ENCODE measurements at places on chromosomes 1 and 21.

DNA sequence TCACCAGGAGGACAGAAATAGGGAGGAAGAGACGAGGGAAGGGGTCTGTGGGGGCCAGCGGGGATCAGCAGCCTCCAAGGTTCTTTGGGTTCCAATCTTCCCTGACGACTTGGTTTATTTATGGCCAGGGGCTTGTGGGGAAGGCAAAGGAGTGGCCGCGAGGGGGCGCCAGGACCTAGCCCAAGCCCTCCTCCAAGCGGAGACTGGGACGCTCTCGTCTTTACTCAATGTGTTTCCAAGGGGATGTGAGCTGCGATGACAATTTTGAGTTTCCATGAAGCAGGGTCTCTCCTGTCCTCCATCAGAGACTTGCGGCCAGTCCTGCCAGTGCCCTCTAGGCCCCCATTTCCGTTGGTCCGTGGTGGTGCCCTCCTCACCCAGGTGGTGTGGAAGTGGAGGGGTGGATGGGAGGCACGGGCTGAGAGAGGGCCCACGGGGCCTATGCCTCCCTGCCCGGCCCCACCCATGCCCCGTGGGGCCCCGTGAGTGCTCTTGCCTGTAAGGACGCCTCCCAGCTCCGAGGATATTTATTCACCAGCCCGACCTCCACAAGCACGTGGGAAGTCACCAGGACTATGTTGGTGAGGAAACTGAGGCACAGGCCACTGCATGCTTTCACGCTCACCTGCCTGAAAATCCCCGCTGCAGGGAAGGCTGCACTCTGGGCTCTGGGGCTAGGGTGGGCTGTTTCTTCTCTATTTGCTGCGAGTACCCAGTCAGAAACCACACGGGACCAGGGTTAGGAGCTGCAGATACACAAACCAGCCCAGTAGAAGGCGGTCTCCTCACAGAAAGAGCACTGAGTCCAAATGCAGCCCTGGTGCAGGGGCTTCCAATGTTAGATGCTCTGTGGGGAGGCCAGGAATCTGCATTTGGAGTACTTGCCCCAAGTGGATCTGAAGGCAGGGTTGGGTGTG is 26.5 kb downstream of the DMRTB1 start:
- peak; percentile 72 for DNase-seq

- peak; percentile 68 for DNase-seq
Observed at GRCh38 chr1:22976461-22977243, 4.0 kb upstream of the LACTBL1 start.

GRCh38 chr1:245411245-245412036 is 256.7 kb downstream of the KIF26B start:
- no peak for DNase-seq

DNA sequence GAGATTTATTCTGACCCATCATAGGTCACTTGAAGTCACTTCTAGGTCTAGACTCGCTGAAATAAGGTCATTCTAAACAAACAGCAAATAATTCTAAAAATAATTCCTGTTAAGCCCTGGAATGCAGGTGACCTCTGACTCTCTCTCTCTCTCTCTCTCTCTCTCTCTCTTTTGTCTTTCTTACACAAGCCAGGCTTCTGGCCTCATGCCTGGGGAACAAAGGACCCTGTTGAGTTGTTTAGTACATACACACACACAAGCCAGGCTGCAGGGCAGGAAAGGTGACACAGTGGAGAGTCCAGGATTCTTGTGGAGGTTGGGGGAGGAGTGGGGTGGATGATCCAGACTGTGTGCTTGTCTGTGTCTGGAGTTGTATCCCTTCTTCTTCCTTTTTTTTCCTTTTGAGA is 4.0 kb upstream of the MEX3A start:
- no peak for DNase-seq

DNA sequence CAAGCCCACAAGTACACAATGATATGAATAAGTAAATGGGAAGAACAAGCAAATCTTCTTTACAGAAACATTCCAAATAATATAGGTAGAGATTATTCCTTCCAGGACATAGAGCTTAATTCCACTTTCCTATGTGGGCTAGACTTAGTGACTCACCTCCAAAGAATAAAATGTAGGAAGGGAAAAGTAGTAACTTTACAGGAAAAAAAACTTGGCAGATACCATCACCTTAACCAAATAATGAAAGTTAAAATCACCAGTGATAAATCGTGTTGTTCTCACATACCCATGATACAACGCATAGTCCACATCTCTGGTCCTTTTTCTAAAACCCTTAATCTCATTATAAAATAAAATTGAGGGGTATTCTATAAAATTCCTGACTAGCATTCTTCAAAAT is 260.8 kb downstream of the SPATA17 start:
- no peak for DNase-seq

DNA sequence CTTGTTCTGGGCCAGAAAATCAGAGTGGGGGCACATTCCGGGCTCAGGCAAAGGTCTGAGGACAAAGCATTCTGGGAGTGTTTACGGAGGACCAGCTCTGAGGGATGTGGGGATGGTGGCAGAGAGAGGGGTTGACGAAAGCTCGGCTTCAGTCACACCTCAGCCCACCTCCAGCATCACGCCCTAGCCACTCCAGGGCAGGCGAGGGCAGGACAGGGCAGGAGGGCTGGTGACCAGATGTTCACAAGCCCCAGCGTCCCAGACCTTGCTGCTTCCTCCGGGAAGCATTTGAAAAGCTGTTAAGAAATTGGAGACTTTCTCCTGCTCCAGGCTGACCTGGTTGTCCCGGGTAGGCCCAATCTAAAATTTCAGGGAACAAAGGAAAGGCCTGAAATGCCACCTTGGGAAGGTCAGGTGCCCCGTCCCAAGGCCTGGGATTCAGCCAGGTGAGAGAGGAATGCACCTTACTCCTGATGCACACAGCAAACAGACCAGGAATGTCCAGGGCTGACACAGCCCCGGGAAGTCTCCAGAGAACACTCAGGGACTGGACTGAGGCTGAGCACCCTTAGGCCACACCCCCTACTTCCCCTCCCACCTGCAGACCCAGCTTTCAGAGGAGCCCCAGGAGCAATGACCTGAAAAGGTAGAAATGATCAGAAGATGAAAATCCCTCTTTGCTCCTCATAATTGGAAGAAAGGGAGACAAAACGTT is 71.9 kb upstream of the KLHDC7A start:
- no peak for DNase-seq

DNA sequence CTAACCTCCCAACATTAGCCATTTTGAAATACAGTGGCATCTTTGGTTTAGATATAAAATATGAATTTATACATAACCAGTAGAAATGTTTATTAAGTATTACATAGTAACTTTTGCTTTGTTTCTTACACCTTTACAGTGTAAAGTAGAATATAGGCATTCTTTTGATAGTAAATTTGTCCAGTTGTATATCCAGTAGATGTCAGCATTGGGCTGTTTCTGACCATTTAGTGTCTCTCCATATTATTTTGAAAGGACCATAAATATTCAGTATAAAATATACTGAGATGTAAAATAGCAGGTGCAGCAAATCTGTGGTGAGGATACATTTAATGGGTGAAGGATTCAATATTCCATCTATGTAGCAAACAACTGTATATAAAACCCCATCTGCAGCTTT is 115.8 kb upstream of the ZRANB2 start:
- DNase-seq: no peak

- no peak for DNase-seq
Observed at GRCh38 chr1:223549740-223550139, 115.8 kb downstream of the CAPN8 start.

- peak; percentile 16 for DNase-seq
Observed at GRCh38 chr1:108669679-108670078, 8.8 kb upstream of the HENMT1 start.

DNA sequence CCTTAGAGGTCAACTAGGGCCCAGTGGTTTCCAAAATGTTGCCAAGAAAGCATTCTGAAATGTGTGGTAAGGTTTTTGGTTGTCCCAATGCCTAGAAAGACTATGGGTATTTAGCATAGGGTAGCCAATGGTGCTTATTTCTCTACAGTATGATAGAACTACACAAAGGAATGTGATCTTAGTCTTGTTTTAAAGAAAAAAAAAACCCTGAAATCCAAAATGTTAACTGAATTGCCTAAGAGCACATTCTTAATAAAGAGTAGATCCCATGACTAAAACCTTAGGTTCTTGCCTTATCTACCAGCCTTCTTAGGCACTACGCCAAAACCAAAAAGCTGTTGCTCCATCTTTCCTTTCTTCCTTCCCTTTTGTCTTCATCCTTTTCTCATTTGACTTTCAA is 428.2 kb downstream of the MRPL39 start:
- no peak for DNase-seq

- DNase-seq: no peak
Observed at GRCh38 chr1:209265301-209265700, 318.2 kb upstream of the CAMK1G start.

DNA sequence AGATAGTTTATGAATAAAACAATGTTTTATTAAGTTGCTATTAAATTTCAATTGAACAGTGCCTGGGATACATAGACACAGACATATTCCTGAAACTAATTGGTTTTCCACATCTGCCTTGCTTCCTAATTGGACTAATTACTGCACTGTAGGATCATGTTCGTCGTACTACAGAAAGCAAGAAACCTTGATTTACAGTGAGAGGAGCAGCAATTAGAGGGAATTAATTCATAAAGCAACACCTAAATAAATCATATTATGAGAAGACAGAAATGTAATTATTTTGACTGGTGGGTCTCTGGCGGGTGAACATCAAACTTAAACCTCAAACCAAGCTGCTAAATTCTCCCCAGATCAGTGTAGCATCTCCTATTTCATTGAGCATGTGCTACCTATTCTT is 124.6 kb upstream of the CAMK1G start:
- no peak for DNase-seq

GRCh38 chr1:241024834-241025233 is 332.2 kb downstream of the RGS7 start:
- DNase-seq: no peak

GRCh38 chr1:26558685-26559048 is 29.1 kb downstream of the RPS6KA1 start:
- no peak for DNase-seq

DNA sequence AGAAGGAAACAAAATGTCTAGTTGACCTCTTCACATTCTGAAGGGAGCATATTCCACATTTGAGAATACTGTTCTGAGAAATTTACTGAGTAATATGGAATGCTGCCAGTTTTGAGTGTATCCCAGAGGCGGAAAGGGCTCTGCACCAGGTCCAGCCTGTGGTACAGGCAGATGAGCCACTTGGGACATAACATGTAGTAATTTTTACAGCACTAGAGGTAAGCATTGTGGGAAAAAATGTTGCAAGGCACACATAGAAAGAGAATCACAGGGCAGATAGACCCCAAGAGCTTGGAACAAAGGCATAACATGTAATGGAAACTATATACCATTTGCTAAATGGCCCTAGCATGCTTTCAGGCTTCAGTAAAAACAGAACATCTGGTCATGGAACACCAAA is 228.5 kb downstream of the USH2A start:
- DNase-seq: no peak

DNA sequence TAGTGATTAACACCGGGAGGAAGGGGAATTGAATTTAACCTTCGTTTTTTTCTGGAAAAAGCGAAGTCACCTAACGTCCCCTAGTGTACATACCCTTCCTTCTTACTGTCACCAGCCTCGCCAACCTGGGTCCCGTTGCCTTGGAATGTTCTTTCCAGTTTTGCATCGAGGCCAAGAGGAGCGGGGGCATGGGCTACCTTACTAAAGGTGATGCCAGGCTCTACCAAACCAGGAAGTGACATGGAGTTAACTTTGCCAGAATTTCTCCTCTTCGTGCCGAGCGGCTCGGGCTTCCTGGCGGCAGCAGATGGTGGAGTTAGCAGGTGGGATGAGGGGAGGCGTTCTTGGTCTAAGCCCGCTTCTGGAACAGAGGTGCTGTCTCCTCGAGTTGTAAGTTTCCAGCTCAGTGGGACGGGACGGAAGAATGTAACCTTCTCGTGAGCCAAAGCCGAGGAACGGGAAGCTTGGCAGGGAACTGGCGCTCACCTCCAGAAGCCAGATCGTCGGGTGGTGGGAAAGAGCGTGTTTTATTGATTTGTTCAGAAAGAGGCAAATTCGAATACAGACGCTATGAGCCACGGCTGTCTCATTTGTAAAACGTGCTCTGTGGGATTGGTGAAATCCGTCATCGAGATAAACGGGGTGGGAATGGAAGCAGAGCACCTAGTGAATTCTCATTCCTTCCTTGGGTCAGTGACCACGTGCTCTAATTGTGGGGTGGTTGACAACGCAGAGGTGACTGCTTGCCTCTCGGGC is 486 bp downstream of the NIPAL3 start:
- no peak for DNase-seq

DNA sequence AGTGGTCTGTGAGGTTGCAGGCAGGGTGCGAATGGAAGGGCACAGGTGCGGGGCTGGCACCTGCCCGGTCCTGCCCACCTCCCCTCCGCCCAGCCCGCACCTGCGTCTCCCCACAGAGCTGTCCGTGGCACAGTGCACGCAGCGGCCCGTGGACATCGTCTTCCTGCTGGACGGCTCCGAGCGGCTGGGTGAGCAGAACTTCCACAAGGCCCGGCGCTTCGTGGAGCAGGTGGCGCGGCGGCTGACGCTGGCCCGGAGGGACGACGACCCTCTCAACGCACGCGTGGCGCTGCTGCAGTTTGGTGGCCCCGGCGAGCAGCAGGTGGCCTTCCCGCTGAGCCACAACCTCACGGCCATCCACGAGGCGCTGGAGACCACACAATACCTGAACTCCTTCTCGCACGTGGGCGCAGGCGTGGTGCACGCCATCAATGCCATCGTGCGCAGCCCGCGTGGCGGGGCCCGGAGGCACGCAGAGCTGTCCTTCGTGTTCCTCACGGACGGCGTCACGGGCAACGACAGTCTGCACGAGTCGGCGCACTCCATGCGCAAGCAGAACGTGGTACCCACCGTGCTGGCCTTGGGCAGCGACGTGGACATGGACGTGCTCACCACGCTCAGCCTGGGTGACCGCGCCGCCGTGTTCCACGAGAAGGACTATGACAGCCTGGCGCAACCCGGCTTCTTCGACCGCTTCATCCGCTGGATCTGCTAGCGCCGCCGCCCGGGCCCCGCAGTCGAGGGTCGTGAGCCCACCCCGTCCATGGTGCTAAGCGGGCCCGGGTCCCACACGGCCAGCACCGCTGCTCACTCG is 23.3 kb downstream of the FTCD start:
- DNase-seq: no peak

GRCh38 chr1:219906924-219907771 is 21.2 kb downstream of the SLC30A10 start:
- no peak for DNase-seq

DNA sequence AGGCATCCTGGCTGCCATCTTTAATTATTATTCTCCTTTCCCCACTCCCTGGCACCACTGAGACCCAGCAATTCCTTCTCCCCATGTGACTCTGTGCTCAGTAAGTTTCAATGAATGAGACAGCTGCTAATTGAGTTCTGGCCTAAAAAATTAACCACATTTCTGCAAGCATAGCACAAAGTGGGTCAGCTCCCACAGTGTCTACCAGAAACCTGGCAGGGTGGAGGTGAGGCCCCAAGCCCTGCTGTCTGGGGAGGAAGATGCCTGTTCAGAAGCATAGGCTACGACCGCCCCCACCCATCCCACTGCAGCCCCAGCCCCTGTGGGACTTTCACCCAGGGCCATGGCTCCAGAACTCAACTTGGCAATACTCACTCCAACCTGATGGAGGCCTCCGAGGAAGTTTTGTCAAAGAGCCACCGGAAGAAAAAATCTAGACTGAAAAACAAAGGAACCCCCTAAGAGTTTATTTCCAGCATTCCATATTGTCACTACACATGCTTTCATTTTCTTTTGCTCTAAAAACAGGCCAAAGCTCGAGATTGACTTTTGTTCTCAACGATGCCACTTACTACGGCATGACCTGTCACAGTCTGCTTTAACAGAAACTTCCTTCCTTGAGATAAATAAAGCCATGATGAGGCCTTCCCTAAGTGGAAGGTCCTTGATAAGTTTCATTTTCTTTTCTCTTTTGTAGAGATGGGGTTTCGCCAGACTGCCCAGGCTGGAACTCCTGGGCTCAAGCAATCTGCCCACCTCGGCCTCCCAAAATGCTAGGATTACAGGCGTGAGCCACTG is 26.5 kb downstream of the TMEM63A start:
- DNase-seq: no peak

All from activated CD4-positive, alpha-beta T cell treated with anti-CD3 and anti-CD28 coated beads, Interleukin-2, amount 50 U/mL, for 16 hours (primary cell).